CMK (cell line): ENCODE measurements at places on chromosomes 5 and 9.
A peak's percentile ranks its signal among the peaks of the same experiment; 100 is the strongest.

GRCh38 chr5:50727149-50727496 lies 60.7 kb downstream of the PARP8 start:
- DNase-seq, result no peak

DNA sequence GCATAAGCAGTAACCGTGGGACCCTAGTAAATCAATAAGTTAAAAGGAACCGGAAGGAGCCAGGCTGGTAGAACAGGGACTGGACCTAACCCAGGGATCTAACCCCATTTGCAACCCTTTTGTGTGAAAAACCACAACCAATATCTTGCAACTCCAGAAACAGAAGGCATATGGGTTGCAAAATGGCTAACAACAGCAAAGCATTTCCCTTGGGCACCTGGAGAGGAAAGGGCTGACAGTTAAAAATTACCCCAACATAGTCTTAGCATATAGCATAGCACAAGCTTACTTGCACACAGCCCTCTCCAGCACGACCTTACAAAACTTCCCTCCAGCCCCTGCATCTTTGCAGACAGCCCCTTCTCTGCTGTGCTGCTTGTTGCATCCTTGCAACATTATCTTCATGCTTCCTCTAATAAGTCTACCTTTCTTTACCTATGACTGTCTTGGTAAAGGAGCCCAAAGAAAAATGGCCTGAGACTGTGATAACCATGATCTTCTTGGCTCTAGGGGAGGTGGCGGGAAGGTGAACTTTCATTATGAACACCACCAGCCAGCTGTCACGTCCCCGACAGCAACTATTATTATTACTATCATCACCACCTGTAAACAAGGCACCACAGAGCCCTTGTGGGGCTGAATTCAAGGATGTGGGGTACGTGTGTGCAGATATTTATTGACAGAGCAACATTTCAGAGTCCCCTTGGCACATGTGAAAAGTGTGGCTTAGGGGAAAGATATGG lies 49.8 kb downstream of the PRRC1 start:
- DNase-seq, result no peak

GRCh38 chr5:9924614-9925013 lies 294.5 kb upstream of the TAS2R1 start:
- DNase-seq, result no peak

DNA sequence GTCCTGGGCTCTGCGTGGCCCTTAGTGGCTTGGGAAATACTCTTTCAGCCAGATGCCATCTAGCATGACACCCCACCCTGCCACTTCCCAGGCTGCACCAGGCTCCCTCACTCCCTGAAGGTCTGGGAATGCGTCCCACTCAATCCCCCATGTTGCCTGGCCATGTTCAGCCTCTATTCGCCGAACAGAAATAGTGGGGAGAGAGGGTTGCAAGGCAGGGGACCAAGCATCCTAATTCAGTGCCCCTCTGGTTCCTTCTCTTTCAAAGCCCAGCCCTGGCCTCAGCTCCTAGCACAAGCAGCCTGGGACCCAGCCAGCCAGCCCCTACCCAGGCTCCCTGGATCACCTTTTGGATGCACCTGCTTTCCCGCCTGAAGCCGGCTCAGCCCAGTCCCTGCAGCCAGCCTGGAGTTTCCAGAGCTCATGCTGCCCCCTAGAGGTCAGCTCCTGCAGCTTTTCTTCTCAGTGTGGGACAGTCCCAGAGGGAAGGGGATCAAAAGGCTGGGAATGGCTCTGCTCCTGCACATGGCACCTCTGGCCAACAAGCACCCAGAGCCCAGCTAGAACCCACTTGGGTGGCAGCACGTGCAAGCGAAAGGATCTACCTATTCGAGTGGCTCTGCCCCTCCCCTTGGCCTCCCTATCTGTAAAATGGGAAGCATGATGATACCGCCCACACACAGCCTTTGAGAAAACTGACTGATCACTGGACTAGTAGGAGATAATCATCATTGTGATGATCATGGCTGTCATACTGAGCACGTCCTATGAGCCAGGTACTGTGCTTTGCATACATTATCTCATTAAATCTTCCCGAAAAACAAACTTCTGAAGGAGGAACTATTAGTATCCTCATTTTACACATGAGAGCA lies 48.7 kb upstream of the C5orf58 start:
- DNase-seq, result peak; percentile 11

DNA sequence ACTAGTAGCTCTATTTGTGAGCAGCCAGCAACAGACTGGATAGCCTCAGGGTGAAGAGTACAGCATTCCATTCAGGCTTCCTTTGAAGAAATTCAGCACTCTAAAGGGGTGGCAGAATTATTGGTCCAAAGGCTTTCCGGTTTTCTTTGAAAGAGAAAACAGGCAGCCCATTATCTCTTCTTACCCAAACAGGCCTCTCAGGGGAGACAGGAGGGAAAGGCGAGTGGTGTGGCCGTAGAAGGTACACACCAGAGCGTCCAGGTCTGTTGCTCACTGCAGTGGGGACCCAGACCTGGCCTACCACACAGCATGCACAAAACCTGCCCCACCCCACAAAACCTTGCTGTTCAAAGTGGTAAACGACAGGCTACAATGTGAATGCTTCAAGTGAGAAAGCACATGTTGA lies 83.3 kb downstream of the ZNF608 start:
- DNase-seq, result no peak

DNA sequence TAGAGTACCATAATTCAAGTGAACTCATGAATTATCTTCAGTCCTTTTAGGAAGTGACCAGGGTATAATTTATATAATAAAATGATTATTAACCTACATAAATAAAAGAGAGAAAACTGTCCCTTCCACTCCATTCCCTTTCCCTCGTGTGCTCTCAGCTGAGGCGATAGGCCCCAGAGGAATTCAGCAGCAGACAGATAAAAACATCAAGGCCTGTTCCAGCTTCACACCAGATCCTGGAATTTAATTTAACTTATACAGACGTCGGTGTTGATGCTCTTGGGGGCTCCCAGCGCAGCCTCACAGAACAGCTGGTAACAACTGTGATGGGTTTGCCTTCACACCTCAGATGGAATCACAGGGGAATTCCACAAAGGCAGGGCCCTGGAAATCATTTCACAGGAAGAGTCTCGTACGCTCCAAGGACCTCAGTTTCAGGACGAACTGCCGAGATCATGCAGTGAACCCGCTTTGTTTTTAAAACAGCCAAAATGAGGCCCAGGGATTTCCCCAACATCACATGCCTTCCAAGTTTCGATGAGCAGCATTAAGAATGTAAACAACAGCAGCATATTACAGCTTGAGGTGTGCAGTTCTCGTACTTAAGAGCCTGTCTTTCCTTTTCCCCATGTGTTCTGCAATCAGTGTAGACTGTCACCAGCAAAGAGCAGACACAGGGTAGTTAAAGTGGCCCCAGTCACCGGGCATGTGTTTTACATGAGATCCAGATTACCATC lies 73.6 kb upstream of the ALDH1B1 start:
- DNase-seq, result no peak

DNA sequence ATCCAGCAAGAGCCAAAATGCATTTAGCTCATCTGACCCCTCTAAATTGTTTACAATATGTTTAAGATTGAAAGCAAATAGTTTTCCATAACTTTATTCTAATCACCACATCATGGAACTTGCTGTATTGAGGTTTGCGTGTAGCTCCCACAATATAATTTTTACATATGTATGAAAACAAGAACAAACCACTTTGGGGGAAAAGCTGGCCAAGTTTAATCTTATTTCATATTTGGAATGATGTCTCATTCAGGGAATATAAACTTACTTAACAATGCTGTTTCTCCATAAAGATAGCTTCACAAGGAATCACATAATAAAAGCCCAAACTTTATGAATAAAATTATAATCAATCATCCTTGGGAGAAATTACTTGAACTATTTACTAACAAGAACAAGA lies 194.6 kb upstream of the PCSK5 start:
- DNase-seq, result no peak

GRCh38 chr9:100739208-100739607 lies 161.3 kb downstream of the CAVIN4 start:
- no peak for DNase-seq

GRCh38 chr5:102324714-102325113 lies 28.6 kb upstream of the SLCO4C1 start:
- no peak for DNase-seq

DNA sequence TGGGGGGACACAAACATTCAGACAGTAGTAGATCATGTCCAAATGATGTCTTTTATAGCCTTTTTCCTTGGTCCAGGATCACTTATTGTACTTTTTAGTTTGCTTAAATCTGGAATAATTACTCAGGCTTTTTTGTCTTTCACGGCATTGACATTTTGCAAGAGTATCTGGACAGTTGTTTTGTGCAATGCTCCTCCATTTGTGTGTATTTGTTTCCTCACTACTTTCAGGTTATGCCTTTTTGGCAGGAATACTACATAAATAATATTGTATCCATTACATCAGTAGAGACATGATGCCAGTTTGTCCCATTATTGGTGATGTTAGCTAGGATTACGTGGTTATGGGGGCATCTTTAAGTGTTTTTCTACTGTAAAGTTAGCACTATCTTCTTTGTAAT lies 238.3 kb downstream of the MAN2A1 start:
- no peak for DNase-seq

DNA sequence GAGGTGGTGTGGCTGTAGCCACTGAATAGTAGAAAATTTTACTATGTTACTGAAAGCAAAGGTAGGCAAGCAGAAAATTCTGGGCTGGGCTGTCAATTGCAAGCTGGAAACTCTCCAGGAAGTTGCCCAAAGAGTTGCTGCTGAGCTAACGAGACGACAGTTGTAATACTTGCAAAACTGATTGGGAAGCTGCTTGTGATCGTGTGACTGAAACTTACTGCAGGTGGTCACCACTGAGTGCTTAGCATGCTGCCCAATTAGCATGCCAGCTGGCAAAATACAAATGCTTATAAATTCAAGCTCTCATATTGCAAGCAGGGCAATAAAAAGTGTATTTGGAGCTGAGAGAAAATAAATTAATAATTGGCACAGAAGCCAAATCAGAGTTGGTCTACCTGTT lies 758.5 kb upstream of the EDIL3 start:
- DNase-seq, result no peak

GRCh38 chr9:120970244-120970643 lies 43.6 kb upstream of the TRAF1 start:
- DNase-seq, result no peak

DNA sequence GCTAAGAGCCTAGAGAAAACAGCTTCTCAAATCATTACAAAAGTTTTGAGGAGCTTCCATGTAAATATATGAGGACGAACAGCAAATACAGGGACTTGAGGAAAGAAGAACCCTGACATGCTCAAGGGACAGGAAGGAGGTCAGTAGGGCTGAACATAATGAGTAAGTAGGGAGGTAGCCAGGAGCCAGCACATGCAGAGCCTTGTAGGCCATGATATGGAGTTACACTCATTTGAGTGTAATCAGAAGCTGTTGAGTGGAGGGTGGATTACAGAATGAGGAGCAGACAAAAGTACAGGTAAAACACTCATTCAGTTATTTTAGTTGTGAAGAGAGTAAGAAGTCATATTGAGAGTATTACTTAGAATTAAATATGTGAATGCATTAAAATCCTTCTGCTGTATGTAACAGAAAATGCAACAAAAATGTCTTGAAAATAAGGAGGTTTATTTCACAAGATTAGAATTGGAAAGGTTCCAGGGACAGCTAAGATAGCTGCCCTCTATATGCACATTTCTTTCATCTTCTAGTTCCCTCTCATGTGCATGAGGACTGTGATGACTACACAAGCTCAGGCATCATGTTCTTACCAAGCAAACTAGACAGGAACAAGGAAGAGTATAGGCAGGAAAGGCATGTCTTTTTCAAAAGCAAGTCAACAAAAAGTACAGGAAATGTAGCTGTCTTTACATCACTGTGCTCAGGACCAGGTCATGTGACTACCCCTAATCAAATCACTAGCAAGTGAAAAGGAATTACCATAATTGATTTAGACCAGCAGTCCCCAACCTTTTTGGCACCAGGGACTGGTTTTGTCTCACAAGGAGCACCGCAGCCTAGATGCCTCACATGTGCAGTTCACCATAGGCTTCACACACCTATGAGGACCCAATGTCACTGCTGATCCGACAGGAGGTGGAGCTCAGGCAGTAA lies 87.2 kb downstream of the TMEM232 start:
- DNase-seq, result no peak

DNA sequence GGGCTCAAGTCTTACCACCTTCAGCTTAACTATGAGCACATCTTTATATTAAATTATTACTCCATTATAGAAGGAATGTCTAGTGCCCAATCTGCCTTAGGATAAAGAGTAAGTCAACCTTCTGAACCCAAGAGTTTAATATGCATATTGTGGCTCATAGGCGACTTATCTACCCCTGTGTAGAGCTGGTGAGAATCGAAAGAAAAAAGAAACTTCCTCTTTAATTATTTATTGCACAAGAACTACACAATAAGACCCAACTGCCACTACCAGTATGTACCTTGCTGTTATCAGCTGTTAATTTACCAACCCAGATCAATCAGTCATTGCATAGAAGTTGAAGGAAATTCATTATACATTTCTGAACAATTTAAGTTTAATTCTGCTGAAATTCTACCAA lies 329.1 kb upstream of the SLC24A2 start:
- no peak for DNase-seq

DNA sequence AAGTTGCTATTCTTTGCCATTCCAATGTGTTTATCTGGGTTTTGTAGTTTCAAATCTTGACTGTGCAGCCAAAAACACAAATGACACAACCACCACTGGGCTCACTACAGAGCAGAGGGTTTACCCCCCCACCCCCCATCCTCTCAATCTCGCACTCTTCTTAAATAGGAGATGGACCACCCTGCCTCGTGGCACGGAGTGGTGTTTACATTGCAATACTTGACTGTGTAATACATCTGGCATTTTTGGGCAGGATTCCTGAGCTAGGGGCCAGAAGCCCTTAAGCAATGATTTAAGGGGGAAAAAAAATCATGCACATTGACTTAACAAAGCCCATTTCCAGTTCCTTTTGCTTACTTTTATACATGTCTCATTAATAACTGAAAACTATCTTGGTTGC lies 19.0 kb downstream of the PTCH1 start:
- no peak for DNase-seq

- no peak for DNase-seq
These were observed 25.3 kb upstream of the TLR4 start for GRCh38 chr9:117678871-117679270.

DNA sequence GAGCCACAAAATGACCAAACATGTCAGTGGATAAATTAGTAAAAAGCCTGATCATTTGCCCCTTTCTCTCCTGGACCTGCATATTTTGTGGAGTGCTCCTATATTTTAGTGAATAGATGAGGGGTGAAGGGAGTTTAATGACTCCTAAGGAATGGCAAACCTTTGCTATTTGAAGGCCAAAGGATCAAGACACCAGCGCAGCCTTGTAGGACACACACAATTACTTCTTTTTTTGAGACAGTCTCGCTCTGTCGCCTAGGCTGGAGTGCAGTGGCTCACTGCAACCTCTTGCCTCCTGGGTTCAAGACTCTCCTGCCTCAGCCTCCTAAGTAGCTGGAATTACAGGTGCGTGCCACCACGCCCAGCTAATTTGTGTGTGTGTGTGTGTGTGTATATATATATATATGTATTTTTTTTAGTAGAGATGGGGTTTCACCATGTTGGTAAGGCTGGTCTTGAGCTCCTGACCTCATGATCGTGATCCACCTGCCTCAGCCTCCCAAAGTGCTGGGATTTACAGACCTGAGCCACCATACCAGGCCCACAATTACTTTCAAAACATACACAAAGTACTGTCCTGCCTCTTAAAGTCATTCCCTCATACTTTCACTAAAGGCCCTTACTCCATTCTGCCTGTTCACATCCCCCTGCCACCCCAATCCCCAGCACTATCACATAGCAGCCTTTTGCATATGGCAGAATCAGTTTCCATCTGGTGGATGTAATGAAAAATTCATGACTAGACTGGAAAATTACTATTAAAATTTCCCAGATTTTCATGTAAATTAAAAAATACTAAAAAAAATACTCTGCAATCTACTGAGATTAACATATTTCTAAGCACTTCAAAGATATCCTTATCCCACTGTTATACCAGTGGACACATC lies 60.4 kb downstream of the CSNK1A1 start:
- no peak for DNase-seq
